ENCODE measurements at places on chromosomes 1 and 21.

DNA sequence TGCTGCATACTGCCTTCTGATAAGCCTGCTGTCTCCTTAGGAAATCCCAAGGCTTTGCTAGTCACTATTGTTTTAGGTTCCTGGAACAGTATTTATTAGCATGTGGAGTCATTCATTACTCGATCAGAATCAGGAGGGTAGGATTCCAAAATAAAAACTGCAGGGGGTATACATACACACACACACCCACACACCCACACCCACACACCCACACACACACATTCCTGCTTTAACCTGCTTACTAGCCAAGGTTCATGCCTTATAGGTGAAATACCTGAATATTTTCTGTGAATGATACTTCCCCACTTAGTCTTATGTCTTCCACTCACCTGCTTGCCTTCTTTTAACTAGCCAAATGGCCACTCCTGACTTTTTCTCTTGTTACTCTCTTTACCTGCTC lies 325.1 kb downstream of the ADGRL2 start:
- DNase-seq, result no peak

GRCh38 chr1:224343679-224344078 lies 13.0 kb upstream of the CNIH4 start:
- DNase-seq, result no peak

DNA sequence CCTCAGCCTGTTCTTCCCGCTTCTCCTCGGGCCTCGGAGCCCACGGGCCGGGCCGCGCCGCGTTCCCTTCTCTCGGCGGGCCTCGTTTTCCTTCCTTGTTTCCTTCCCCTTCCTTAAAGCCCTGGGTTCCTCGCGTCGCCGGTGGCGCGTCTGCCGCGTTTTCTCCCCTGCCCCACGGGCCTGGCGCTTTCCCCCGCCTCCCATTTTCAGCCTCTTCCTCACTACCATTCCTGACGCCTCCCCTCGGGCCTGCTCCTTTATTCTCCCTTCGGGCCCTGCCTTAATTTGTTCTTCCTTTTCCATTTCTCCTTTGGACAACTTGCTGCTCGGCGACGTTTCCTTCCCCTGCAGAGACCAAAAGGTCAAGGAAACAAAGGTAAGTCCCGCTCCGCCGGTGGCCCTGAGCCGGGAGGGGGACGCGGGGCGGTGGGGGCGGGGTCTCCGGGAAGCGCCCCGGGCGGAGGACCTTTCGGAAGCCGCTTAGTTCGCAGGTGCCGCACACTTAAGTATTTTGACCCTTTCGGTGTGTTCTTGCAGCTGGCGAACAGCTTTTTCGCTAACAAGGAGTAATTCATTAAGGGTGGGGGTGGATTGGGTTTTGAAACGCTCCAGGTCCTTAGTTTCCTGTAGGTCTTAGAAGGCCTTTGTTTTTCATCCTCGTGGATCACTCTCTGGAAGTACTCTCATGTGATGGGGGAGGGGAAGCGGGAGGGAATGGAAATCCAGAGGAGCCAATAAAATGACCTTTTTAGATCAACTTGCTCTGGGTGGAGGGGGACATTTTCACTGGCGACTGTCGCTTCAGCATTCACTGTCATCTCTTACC lies 780 bp downstream of the YTHDF2 start:
- peak; percentile 49 for DNase-seq

- DNase-seq, result no peak
Observed at GRCh38 chr1:8015036-8015808, 10.9 kb downstream of the ERRFI1 start.

DNA sequence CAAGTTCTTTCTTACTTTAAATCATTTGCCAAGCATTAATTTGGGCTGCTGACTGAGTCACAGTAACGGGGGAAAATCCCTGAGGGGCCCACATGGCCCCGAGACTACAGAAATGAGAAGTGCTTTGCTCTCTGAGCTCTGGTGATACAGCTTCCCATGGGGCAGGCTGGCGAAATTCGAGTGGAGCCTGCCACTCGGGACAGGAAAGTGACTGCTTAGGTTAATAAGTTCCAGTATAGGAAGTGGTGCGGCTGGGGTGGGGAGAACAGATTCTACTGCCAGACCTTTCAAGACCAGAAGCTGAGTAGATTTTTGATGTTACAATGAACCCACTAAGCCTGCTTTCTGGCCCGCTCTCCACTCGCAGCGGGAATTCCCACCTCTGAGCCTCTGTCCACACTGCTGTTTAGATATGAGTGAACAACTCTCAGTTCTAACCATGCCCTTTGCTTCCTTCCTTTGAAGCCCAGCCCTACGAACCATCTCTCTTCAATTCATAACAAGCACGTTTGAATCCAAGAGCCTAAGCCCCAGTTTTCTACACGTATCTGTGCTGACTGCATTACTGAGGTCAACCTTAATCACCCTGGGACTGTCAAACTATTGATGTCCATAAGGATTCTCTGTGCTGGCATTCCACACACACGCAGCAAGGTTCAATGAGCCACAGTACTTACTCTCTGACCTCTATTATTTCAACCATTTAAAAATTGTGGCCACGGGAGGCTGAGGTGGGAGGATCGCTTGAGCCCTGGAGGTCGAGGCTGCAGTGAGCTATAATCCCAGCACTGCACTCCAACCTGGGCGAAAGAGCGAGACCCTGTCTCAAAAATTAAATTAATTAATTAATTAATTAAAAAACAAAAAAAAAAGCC lies 9.6 kb downstream of the ZBTB17 start:
- peak; percentile 70 for DNase-seq
